Activated T-cell treated with anti-CD3 and anti-CD28 coated beads, Interleukin-2, amount 50 U/mL, for 72 hours (primary cell): ENCODE measurements at places on chromosomes 3 and 15. TPM values are rescaled to one million over a fixed set of nuclear protein-coding genes. Genes with fewer than 3 reads are reported as not detected.

The TMEM158 gene
- total RNA-seq, result not detected

The FRMD5 gene
- 0.77 TPM for total RNA-seq

The FEZF2 gene
- total RNA-seq, result not detected

The PDCD7 gene
- total RNA-seq, result 47.4 TPM

The CTDSPL2 gene
- total RNA-seq, result 58.7 TPM

The MESP1 gene
- 2.4 TPM for total RNA-seq

The ITPKA gene
- total RNA-seq, result 12.9 TPM

The CASR gene
- 0.23 TPM for total RNA-seq

The ABHD10 gene
- total RNA-seq, result 65.3 TPM

The PLXNA1 gene
- 5.2 TPM for total RNA-seq

The PGBD4 gene
- total RNA-seq, result 3.7 TPM

The SLC7A14 gene
- total RNA-seq, result not detected

The SPESP1 gene
- total RNA-seq, result 0.58 TPM

The SST gene
- total RNA-seq, result not detected

The CTSH gene
- total RNA-seq, result 7.1 TPM

The LEKR1 gene
- total RNA-seq, result 1.0 TPM

- peaks cover 10% of the 10 kb centered on the region for H3K4me1 ChIP-seq
- H3K4me3 ChIP-seq, result no peak overlapping the region
- H3K27ac ChIP-seq, result no peak overlapping the region
- H3K27me3 ChIP-seq, result no peaks in the 10 kb centered on the region
- H3K36me3 ChIP-seq, result peaks cover 2% of the 10 kb centered on the region
These were observed 194.2 kb downstream of the UACA start for GRCh38 chr15:70569091-70569713.

DNA sequence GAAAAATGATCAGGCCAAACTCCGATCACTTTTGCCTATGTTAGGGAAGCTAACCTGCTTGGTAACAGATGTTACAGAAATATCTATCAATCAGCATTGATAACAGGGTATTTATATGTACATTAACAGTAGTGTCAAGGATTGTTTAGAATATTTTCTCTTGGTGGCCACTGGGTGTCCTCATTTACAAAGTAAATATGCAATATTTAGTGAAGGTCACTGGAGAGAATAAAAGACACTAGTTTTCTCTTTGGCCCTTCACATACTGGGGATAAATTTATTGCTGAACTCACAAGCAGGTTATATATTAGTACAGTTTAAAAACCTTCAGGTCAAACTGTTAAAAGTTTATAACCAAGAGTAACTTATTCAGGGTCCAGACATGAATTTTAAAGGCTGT, 69.0 kb downstream of the TIGIT start:
- H3K4me3 ChIP-seq, result no peak overlapping the region
- DNase-seq, result no peak
- H3K36me3 ChIP-seq, result no peaks in the 10 kb centered on the region
- no peaks in the 10 kb centered on the region for H3K27me3 ChIP-seq
- H3K27ac ChIP-seq, result peak overlapping the region; percentile 84
- peaks cover 30% of the 10 kb centered on the region for H3K4me1 ChIP-seq

DNA sequence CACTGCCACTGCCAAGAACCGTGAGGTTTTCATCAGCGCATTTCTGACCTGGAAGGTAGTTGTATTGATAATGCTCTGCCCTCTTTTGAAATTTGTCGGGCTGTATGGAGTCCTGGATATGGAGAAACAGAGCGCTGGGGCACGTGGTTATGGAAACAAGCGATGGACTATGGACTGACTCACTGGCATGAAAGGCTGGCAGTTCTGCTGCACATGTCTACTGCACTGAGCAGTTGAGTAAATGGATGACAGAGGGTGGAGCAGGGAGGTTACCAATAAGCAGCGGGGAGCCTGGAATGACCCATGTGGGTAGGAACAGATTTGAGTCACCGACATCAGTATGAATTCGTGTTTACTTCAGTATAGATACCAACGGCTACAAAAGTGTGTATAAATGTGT, 429.5 kb downstream of the OCA2 start:
- no peaks in the 10 kb centered on the region for H3K4me1 ChIP-seq
- no peak overlapping the region for H3K4me3 ChIP-seq
- H3K36me3 ChIP-seq, result no peaks in the 10 kb centered on the region

DNA sequence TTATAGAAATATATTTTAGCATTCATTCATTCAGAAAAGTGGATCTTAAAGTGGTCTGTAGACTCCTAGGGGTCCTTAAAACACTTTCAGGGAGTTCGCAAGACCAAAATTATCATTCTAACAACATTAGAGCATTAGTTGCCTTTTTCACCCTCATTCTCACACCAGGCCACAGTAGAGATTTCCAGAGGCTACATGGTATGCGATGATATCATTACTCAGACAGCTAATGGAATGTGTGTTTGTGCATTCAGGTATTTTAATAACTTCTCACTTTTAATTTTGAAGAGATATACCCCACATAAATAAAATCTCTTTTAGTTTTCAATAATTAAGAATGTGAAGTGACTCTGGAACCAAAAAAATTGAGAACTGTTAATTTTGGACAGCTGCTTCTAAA, 206.9 kb downstream of the NSUN3 start:
- no peaks in the 10 kb centered on the region for H3K36me3 ChIP-seq
- no peaks in the 10 kb centered on the region for H3K4me1 ChIP-seq
- H3K27ac ChIP-seq, result no peak overlapping the region
- H3K4me3 ChIP-seq, result no peak overlapping the region

- DNase-seq, result no peak
- H3K4me3 ChIP-seq, result no peak overlapping the region
- H3K27me3 ChIP-seq, result no peaks in the 10 kb centered on the region
- H3K36me3 ChIP-seq, result no peaks in the 10 kb centered on the region
- no peak overlapping the region for H3K27ac ChIP-seq
- no peaks in the 10 kb centered on the region for H3K4me1 ChIP-seq
These were observed 32.9 kb upstream of the FBLN2 start for GRCh38 chr3:13515786-13516759.

GRCh38 chr3:65811892-65812291, 226.8 kb downstream of the MAGI1 start:
- no peak overlapping the region for H3K4me3 ChIP-seq
- H3K36me3 ChIP-seq, result no peaks in the 10 kb centered on the region
- no peak for DNase-seq
- H3K27ac ChIP-seq, result no peak overlapping the region

DNA sequence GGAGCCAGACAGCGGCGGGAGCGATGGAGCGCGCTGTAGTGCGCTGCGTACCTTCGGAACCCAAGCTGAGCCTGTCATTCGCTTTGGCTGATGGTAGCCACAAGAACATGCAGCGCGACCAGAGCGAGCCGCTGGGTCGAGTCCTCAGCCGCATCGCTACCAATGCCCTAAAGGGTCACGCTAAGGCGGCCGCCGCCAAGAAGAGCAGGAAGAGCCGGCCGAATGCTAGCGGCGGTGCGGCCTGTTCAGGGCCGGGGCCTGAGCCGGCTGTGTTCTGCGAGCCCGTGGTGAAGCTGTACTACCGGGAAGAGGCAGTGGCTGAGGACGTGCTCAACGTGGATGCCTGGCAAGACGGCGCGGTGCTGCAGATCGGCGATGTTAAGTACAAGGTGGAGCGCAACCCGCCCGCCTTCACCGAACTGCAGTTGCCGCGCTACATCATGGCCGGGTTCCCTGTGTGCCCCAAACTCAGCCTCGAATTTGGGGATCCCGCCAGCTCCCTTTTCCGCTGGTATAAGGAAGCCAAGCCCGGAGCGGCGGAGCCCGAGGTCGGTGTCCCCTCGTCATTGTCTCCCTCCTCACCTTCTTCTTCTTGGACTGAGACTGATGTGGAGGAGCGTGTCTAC, 498 bp downstream of the PDE12 start:
- H3K27me3 ChIP-seq, result no peaks in the 10 kb centered on the region
- peaks cover 14% of the 10 kb centered on the region for H3K36me3 ChIP-seq
- DNase-seq, result peak; percentile 36
- peak overlapping the region; percentile 100 for H3K27ac ChIP-seq
- peaks cover 44% of the 10 kb centered on the region for H3K4me1 ChIP-seq

DNA sequence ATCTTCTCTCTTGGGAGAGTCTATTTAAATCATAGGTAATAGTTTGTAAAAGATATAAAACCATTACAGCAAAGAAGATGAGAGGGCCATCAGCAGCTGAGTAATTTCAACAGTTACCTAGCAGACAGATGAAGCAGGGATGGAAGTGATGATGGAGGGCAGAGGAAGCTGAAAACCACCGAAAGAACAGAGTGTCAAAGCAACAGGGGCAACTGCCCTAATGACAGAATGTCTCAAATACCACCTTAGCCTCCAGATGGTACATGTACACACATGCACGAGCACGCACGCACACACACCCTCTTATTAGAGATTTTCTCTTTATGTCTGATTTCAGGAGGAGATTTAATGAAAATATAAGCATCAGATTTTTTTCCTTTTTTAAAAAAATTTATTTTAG, 64.5 kb downstream of the NEDD4 start:
- H3K4me1 ChIP-seq, result no peaks in the 10 kb centered on the region
- H3K36me3 ChIP-seq, result peaks cover 3% of the 10 kb centered on the region
- no peak overlapping the region for H3K4me3 ChIP-seq
- no peak overlapping the region for H3K27ac ChIP-seq
- no peak for DNase-seq

- DNase-seq, result peak; percentile 60
- peak overlapping the region; percentile 55 for H3K27ac ChIP-seq
- no peaks in the 10 kb centered on the region for H3K27me3 ChIP-seq
- H3K4me3 ChIP-seq, result peak overlapping the region; percentile 85
These were observed 14.2 kb upstream of the COLQ start for GRCh38 chr3:15535732-15536131.

GRCh38 chr3:168030577-168030976, 65.1 kb downstream of the GOLIM4 start:
- H3K4me3 ChIP-seq, result no peak overlapping the region
- DNase-seq, result no peak
- peaks cover 1% of the 10 kb centered on the region for H3K36me3 ChIP-seq
- H3K27me3 ChIP-seq, result peaks cover 5% of the 10 kb centered on the region

- no peaks in the 10 kb centered on the region for H3K27me3 ChIP-seq
- peak; percentile 24 for DNase-seq
- peaks cover 54% of the 10 kb centered on the region for H3K4me1 ChIP-seq
- peak overlapping the region; percentile 71 for H3K4me3 ChIP-seq
- H3K36me3 ChIP-seq, result no peaks in the 10 kb centered on the region
These were observed 13.4 kb downstream of the GOLGB1 start for GRCh38 chr3:121736112-121736511.

DNA sequence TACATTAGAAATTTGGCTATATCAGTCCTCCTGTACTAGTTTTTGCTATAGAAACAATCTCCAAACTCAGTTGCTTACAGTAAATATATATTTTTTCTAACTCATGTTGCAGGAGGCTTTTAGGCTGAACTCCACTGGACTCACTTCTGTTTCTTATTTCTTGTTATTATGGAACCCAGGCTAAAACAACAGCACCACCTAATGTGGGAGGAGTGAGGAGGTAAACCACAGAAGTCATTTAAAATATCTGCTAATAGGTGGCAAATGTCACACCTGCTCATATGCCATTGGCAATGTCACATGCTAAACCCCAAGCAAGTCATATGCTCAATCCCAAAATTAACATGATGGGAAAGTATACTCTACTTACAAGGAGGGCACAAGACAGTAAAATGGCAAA, 462.2 kb downstream of the PLOD2 start:
- H3K27me3 ChIP-seq, result no peaks in the 10 kb centered on the region
- no peaks in the 10 kb centered on the region for H3K36me3 ChIP-seq
- no peaks in the 10 kb centered on the region for H3K4me1 ChIP-seq
- DNase-seq, result no peak

GRCh38 chr3:184284696-184285095, 8.9 kb downstream of the ECE2 start:
- no peaks in the 10 kb centered on the region for H3K4me1 ChIP-seq
- no peaks in the 10 kb centered on the region for H3K36me3 ChIP-seq
- peaks cover 20% of the 10 kb centered on the region for H3K27me3 ChIP-seq
- no peak overlapping the region for H3K4me3 ChIP-seq
- peak; percentile 31 for DNase-seq
- no peak overlapping the region for H3K27ac ChIP-seq

DNA sequence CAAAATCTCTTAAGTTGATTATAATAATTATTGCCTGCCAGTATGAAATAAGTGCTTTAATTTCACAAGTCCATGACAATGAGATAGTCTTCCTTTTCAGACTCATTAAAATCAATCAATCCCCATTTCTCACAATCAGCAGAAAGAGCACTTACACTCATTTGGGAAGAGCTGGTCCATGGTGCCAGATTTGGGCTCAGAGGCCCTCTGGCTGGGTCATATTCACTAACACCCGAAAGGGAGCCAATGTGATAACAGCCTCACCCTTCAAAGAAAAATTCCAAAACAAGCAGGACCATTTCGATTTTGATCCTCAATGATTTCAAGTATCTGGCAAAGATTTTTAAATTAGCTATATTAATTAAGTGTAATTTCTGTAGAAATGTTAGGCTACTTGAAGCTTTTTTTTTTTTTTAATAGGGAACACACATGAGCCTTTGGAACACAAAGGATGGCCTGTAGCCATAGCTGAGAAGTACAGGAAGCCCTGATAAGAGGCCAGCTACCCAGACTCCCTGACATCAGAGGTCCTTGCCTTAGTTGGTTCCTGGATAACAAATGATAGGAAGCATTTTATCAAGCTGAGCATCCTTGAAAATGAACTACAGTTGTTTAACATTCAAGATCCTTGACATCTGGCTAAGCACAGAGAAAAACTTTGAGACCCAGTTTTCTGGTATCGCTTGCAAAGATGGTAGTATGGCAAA, 17.1 kb downstream of the MCF2L2 start:
- H3K4me1 ChIP-seq, result no peaks in the 10 kb centered on the region
- no peak overlapping the region for H3K27ac ChIP-seq
- H3K4me3 ChIP-seq, result no peak overlapping the region
- no peaks in the 10 kb centered on the region for H3K27me3 ChIP-seq

DNA sequence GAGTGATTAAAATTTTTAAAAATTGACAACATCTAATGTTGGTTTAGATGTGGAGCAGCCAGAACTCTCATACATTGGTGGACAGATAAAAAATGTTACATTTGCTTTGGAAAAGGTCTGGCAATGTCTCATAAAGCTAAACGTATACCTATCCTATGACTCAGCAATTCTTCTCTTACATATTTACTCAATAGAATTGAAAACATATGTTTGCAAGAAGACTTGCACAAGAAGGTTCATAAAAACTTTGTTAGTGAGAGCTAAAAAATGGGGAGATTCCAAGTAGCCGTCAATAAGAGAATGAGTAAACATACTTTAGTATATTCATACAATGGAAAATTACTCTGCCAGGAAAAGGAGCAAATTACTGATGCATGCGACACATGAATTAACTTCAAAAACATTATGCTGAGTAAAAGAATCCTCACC, 30.0 kb downstream of the MASP1 start:
- no peaks in the 10 kb centered on the region for H3K36me3 ChIP-seq
- no peak for DNase-seq
- no peak overlapping the region for H3K4me3 ChIP-seq

DNA sequence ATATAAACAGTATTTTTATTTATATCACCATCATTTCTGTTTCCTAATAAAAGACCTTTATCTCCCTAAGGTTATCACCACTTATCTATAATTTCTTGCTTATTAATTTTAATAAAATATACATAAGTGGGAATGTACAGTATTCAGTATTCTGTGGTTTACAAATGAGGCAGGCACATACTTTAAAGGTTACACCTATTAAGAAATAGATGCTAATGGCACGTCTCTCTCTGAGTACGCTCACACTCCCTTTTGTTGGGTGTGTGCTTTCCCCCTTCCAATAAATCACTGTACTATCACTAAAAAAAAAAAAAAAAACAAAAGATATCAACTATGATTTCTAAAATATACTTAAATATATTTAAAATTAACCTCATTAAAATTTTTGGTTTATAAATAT, 8.9 kb downstream of the OXNAD1 start:
- H3K4me3 ChIP-seq, result no peak overlapping the region
- no peaks in the 10 kb centered on the region for H3K4me1 ChIP-seq
- H3K27me3 ChIP-seq, result no peaks in the 10 kb centered on the region
- H3K36me3 ChIP-seq, result peaks cover 8% of the 10 kb centered on the region

- H3K4me3 ChIP-seq, result no peak overlapping the region
- no peak overlapping the region for H3K27ac ChIP-seq
- DNase-seq, result no peak
These were observed 253.5 kb upstream of the CTDSPL start for GRCh38 chr3:37608061-37608702.
